Naive thymus-derived CD8-positive, alpha-beta T cell (primary cell): ENCODE measurements at places on chromosomes 1 and 21.

DNA sequence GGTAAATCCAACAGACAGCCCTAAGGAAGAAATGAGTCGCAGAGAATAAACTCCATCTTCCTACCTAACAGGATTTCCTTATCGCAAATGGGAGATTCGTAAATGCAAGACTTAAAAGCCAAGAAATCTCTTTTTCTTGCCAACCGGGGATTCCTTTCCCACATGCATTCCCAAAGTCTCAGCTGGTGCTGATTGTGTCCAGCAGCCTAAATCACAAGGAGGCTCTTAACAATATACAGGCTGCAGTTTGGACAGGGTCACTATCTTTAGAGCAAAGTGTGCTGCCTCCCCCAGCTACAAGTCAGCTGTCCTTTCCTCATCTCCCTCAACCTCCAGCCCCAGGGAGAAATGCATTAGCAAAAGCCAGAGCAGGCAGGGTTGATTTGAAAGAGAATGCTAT, 189.8 kb upstream of the PLXNA2 start:
- no peak for DNase-seq

DNA sequence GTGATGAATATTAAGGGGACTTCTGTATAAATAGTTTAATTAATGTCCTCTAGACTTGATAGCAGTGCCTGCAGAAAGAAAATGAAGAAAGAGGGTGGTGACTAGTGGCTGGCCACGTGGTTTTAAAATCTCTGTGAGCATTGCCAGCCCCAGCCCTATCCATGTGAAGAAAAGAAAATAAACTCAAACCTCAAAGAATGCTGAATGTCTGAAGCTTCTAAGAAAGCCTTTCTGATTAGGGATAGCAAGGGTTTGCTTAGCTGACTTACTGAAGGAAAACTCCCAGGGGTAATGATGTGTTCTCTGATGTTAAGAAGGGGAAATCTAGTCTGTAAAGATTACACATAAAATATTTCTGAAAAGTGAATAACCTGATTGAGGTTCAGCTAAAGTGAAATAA, 31.8 kb downstream of the ADGRL2 start:
- DNase-seq, result no peak

DNA sequence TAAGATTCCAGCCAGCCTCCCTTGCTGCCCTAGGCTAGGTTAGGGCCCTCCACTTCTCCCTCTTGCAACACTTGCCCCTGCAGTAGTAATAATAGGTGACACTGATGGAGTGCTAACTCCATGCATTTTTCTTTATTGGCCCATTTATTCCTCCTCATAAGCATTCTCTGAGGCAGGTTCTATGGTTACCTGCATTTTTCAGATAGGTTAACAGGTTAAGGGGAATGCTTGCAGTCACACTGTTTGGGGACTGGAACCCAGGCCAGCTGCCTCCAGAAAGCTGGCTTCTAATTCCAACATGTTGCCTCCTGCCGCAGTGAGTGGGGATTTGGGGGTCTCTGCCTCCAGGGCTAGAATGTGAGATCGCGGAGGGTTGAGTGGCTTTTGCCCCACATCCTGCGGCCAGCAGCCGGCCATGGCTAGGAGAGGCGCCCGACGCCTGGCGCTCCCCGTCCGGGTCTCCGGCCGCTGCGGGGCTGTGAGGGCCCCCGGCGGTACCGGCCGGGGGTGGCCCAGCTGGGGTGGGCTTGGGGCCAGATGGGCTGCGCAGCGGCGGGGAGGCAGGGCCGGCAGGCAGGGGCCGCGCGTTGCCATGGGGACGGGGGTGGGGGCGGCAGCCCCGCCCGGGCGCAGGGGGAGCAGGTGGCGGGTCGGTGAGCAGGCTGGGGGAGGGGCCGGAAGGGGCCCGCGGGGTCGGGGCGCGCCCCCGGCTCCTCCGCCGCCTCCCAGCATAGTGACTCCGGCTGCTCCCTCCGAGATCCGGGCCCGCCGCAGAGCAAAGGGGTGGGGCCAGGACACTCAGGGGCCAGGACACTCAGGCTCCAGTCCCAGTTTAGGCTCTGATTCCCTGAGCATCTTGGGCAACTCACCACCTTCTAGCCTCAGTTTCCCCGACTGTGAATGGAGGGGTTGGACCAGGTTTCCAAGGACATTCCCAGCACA, 68.4 kb upstream of the SSBP3 start:
- DNase-seq, result no peak

- DNase-seq, result no peak
These were observed 11.9 kb upstream of the RPS6KA1 start for GRCh38 chr1:26517766-26518049.

- DNase-seq, result no peak
These were observed 33.0 kb downstream of the PTPN14 start for GRCh38 chr1:214518361-214518760.

DNA sequence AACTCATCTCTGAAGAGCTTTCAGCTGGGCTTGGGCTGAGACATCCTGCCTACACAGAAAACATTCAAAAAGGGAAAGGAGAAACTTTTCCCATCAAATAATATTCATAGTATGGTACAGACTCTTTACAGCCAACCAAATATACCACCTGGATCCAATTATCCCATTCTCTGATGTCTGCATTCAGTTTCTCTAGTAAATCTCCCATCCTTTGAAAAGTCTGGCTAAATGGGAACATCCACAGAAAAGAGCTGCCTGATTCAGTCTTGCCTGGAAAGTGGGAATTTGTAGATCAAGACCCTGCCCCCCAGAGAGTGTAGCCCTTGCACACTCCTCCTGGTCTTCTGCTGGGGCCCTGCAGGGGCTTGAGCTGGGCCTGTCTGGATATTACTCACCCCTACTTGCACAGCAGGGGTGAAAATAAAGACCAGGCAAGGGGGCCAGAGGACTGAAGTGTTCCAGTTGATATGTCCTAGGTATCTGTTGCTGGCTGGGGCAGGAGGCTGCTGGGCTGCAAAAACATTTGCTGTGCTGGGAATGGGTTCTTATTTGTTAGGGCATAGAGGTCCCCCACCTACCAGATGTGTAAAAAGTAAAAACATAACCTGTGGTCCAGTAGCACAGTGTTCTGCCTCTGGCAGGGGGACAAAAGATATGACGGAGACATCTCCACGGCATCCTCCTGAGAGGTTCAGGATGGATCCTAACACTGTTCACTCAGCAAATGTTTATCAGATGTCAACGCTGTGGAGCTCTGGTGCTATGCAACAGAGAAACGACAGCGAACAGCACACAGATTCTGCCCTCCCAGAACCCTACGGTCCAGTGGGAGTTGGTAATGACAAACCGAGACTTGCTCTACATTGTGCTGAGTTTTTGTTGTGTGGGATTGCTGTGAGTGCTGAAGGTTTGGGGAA, 140.3 kb downstream of the PLXNA2 start:
- no peak for DNase-seq
